RKO (cell line): ENCODE measurements at places on chromosomes 3 and 15.

DNA sequence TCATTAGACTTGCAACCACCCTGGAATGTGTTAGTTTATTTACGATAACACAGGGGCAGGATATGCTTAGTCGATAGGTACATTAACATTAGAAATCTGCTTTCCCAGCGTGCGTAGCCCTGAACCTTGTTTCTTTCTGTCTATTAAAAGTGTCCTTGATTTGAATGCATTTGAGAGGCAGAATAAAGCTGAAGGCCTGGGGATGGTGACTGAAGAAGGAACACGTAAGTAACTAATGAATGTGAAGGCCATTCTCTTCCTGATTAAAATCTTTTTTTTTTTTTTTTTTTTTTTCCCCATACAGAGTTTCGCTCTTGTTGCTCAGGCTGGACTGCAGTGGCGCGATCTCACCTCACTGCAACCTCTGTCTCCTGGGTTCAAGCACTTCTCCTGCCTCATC lies 142.8 kb upstream of the CHRM5 start:
- no peak for DNase-seq

DNA sequence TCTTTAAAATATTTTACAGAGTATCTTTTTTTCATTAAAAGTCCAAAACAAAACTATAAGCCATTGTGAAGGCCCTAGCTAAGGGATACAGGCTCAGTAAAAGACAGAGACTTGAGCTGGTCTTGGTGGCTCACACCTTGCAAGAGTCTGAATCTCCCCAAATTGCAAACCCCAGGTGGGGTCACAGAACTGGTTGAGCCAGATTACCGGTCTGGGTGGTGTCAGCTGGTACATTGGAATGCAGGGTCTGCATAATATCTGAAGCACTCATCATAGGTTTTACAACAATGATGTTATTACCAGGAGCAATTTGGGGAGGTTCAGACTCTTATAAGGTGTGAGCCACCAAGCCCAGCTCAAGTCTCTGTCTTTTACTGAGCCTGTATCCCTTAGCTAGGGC lies 201.2 kb upstream of the ARPP21 start:
- no peak for DNase-seq

GRCh38 chr3:44554626-44555592 lies at the start of gene ZKSCAN7:
Gene ZKSCAN7 (plus strand): TSS chr3:44555193. CDS start chr3:44557048, 1,855 bp downstream.
- DNase-seq, result peak; percentile 52

GRCh38 chr15:39269352-39269751 lies 311.5 kb upstream of the THBS1 start:
- DNase-seq, result no peak

GRCh38 chr3:188191460-188191859 lies 37.5 kb downstream of the LPP start:
- no peak for DNase-seq
